Placental pericyte (primary cell): ENCODE measurements at places on chromosomes 7 and 10. TPM values are rescaled to one million over a fixed set of nuclear protein-coding genes. Genes with fewer than 3 reads are reported as not detected.

CARD11 gene
- 0.88 and 1.0 TPM in 2 replicates for total RNA-seq

CYP17A1 gene
- total RNA-seq: not detected in 2 replicates

SPDYE6 gene
- not detected in 2 replicates for total RNA-seq

PRLHR gene
- total RNA-seq: not detected in 2 replicates

LIPM gene
- not detected in 2 replicates for total RNA-seq

CAMK2B gene
- 0.22 and 0.43 TPM in 2 replicates for total RNA-seq

VSIR gene
- total RNA-seq: 14.7 and 21.7 TPM in 2 replicates

CALCR gene
- total RNA-seq: under 0.01 and 0.14 TPM in 2 replicates

NPC1L1 gene
- total RNA-seq: under 0.01 TPM in 1 of 2 replicates, not detected in the other

PTF1A gene
- total RNA-seq: not detected in 2 replicates

EXOC4 gene
- total RNA-seq: 68.6 and 105 TPM in 2 replicates

TUBGCP2 gene
- total RNA-seq: 58.6 and 122 TPM in 2 replicates

GARIN1A gene
- 0.88 and 1.0 TPM in 2 replicates for total RNA-seq

CTAGE4 gene
- total RNA-seq: 0.86 and 0.88 TPM in 2 replicates

CPVL gene
- total RNA-seq: 0.14 and 1.1 TPM in 2 replicates

SFTPA1 gene
- total RNA-seq: not detected in 2 replicates

MEOX2 gene
- total RNA-seq: under 0.01 TPM in 1 of 2 replicates, not detected in the other

ADAM12 gene
- 30.4 and 63.7 TPM in 2 replicates for total RNA-seq

ZNF316 gene
- 14.7 and 19.6 TPM in 2 replicates for total RNA-seq

SNX10 gene
- total RNA-seq: 0.22 and 0.72 TPM in 2 replicates

ZFAND2A gene
- 18.5 and 57.8 TPM in 2 replicates for total RNA-seq

INMT gene
- total RNA-seq: 1.1 and 17.8 TPM in 2 replicates
